Panc1 (cell line): ENCODE measurements at places on chromosomes 16 and 17. TPM values are rescaled to one million over a fixed set of nuclear protein-coding genes. Genes with fewer than 3 reads are reported as not detected.

Gene P2RX5
- total RNA-seq: 14.9 TPM

Gene PDE6G
- total RNA-seq: 0.85 TPM

Gene CCDC40
- 18.0 TPM for total RNA-seq

Gene SOX9
- 79.5 TPM for total RNA-seq

Gene DNASE1L2
- 4.4 TPM for total RNA-seq

Gene KRTAP4-7
- total RNA-seq: not detected

Gene CCL7
- 0.31 TPM for total RNA-seq

Gene CES4A
- total RNA-seq: 6.1 TPM

Gene MT1H
- not detected for total RNA-seq

Gene TBX2
- total RNA-seq: 35.6 TPM

Gene ACSM3
- 0.44 TPM for total RNA-seq

Gene EXOC3L1
- 0.41 TPM for total RNA-seq

Gene KIF19
- not detected for total RNA-seq
